HepG2 (cell line): ENCODE measurements at places on chromosomes 7 and 10.

DNA sequence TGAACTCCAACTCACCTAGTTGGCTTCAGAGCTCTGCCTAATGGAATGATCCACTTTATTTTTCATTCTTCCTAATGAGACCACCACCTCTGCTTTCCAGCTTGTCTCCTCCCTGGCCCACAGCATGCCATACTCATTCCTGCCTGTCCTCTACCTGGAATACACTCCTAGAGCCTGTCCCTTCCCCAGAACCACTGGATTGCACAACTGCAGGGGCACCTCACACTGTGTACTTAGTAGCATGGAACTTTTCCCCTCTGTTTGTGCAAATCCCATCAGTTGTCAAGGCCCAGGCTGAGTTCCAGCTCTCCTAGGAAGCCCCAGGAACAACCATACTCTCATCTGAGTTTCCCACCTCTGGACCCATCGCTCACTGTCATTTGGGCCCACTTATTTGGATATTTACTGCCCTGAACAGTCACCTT is 15.6 kb downstream of the ALDH18A1 start:
- peak; percentile 89 for DNase-seq

- no peak for DNase-seq
Observed at GRCh38 chr10:88136712-88137111, 273.3 kb downstream of the PTEN start.

GRCh38 chr7:15686957-15687545 is 568 bp upstream of the MEOX2 start:
- DNase-seq, result no peak

DNA sequence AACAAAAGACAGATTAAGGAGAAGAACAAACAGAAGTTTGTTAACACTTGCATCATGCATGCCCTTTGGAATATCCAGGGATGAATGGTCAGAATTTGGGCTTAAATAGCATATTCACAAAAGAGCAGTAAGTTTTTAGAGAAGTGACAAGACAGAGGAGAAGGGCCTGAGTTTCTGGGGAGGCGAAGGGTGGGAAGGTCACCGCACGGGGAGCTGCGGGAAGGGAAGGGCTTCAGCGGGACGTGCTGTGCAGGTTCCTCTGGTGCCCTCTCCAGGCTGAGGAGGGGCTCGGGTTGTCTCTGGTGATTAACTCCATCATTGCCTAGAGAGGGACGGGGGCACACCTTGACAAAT is 10.4 kb upstream of the ZNF22 start:
- DNase-seq, result peak; percentile 71

GRCh38 chr7:148763622-148764021 is 64.9 kb downstream of the CUL1 start:
- no peak for DNase-seq

DNA sequence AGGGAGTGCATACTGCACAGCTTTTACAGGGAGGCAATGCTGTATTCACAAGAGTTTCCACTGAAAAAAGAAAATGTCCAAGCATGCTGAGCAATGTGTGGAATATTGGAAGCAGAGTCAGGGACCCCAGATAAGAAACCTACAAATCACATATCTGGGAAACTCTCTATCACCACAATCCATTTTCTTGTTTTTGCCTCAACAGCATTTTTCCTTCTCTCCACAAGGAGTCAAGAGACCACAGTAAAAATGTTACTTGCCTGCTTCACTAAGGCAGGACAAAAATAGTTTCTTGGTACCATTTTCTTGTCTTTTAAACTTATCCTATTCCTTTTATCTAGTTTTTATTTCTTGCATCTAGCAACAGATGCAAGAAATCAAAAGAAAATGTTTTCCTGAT is 19.5 kb upstream of the PDE1C start:
- DNase-seq, result no peak
